Mesenteric fat pad (tissue), 1 donor: ENCODE measurements at places on chromosomes 4 and X.

DNA sequence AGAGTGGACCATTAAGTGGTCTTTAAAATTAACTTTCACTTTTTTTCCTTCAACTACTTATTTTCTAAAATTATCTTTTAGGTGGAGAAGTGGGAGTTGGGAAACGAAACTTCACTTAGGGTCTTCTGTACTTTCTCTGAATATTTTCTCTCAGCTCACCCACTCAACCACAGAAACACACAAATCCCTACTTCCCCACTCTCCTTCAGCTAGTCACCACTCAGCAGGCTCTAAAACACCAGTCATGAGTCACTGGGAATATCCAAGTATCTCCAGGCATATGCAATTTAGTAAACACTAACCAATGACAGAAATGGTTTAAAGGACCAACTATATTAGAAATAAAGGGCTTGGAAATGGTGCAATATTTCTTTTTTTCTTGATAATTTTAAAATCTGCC, 153.0 kb upstream of the RPS6KA6 start:
- no peak for DNase-seq

DNA sequence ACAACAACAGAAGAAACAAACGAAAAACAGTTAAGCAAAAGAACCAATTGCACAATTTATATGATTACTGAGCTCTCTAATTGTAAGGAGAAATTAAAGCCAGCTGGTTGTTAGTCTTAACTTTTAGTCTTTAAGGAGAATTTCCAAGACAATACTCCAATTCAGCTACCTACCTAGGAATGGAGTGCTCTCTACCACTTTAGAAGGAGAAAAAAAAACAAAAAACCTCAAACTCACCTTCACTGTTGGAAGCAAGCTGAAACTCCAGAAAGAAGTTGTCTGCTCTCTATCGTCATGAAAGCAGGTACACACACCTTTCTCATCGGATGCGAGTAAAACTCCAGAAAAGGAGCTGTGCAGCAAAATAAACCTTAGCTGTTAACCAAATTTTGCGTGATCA, 86.1 kb upstream of the NPY2R start:
- no peak for DNase-seq

DNA sequence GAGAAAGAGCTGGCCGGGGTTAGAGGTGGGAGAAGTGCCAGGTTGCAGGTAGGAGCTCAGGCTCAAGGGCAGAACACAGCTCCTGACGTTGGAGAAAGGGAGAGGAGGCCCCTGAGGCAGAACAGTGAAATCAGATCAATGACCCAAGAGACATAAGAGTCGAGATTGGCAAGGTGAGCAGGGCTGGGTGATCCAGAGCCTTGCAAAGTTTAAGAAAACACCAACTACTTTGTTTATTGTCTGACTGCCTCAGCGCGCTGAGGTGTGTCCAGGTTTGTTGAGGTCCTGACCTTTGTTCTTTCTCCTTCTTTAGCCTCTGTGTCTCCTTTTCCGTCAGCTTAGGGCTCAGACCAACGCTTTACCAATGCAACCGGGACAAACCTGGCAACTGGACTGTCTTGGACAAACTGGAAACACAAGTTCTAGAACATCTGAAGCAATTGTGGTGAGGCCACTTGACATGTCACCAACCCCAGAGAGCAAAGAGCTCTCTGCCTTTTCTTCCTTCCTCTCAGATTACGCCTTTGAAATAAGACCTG, 28.3 kb downstream of the CHRNA9 start:
- DNase-seq, result no peak

GRCh38 chr4:160795216-160795615, 1368.6 kb downstream of the FSTL5 start:
- DNase-seq, result no peak

DNA sequence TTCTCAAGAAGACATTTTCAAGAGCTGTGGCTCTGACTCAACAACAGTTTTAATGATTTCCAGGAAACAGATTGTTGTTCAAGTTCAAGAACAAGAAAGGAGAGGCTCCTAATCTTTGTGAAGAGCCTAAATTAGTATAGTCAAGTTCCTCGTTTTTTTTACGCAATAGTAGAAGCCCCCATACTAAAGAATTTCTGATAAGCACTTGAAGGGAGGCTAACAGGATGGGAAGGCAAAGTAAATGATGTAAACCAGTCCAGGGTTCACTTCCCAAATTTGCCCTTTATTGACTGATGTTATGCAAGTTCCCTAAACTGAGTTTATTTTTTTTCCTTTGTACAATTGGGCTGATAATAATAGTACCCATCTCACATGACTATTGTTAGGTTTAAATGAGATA, 178.2 kb downstream of the RTL9 start:
- DNase-seq, result no peak

GRCh38 chr4:55524844-55525571, 21.7 kb downstream of the CLOCK start:
- no peak for DNase-seq

DNA sequence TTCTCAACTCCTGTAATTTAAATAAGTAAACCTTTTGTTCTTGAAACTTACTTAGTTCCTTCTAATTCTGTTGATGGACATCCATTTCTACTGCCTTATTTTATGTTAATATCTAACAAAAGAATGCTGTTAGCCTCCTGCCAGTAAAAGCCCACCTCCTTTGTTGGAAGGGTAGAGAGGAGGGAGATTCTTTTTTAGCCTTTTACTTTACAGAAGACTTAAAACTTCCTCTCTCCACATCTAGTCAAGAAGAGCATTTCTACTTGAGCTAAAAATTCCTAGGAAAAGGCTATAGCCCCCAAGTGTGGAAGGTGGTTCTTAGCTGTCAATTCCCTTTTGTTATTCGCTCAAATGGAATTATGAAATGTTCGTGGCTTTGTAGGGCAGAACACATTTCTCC, 118.7 kb downstream of the ZIC3 start:
- no peak for DNase-seq

DNA sequence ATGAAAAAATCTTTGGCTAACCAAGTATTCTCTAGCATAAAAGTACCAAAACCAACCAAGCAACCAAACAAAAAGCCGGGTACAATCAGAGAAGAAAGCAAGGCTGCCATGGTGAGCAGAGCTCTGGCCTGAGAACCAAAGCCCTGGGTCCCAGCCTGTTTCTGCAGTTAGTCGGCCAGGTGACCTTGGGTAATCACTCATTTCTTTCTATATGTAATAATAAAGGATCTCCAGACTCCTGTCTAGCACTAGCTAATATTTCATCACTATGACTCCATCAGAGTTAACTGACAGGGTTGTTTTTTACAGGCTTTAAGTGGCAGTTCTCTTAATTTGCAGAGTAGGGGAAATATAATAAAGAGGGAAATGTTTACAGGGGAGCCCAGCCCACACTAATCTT, 34.0 kb upstream of the RASGEF1B start:
- no peak for DNase-seq
